Uterus (tissue), 4 donors: ENCODE measurements at places on chromosomes 2 and 18. TPM values are rescaled to one million over a fixed set of nuclear protein-coding genes. Genes with fewer than 3 reads are reported as not detected.

- no peak for DNase-seq
Measured at GRCh38 chr18:12540751-12541150, 117.2 kb downstream of the SPIRE1 start.

- DNase-seq = no peak
Measured at GRCh38 chr2:65999796-66000195, 435.1 kb upstream of the MEIS1 start.

DNA sequence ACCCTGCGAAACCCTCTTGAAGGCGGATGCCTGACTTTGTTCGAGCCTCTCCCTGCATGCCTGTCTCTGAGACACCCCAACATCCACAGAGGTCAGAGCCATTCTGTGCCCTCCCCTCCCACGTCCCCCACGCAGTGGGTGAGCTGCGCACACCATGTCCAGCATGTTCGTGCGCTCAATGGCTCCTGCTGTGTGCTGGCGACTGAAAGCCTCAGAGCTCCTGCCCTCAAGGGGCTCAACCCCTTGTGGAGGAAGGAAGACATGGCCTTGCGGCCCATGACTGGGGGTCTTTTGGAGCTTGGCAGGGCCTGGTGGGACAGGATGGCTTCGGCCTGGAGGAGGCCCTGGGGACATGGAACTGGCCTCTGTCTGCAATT lies 45.7 kb downstream of the ANKMY1 start:
- no peak for DNase-seq

- no peak for DNase-seq
Measured at GRCh38 chr2:12612671-12613070, 104.1 kb upstream of the TRIB2 start.

- no peak for DNase-seq
Measured at GRCh38 chr2:42638080-42638784, 69.8 kb downstream of the MTA3 start.

GRCh38 chr2:230305416-230306275 lies 21.3 kb upstream of the SP140L start:
- DNase-seq = no peak

DNA sequence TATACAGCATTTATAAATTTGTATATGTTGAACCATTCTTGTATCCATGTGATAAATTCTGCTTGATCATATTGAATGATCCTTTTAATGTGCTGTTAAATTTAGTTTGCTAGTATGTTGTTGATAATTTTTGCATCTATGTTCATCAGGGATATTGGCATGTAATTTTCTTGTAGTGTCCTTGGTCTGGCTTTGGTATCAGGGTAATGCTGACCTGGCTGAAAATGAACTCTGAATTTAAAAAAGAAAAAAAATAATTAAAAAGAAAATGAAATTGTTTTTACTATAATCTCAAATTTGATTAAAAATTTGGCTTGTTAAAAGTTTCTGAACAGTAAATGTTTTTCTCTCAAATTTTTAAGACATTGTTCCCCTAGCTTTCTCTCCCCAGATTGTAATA lies 46.3 kb downstream of the RAD51AP2 start:
- DNase-seq = no peak

- DNase-seq = no peak
Measured at GRCh38 chr18:76232779-76233178, 262.3 kb downstream of the ZNF516 start.

DNA sequence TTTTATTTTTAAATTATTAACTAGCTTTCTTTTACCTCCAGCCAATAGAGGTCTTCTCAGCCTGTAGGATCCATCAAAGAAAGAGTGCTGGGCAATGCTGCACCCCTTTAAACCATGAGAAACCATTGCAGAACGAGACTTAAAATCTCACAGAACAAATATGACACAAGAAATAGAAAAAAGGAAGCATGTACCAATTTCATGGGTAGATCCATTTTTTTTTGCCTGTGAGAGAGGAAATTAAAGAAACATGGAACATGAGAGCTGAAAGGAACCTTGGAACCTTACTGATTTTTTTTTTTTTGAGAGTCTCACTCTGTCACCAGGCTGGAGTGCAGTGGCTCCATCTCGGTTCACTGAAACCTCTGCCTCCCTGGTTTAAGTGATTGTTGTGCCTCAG lies 14.0 kb downstream of the HRH4 start:
- no peak for DNase-seq

GRCh38 chr18:77101410-77102258 lies 30.9 kb downstream of the MBP start:
- peak; percentile 86 for DNase-seq

- DNase-seq = no peak
Measured at GRCh38 chr2:181972431-181973170, 13.1 kb upstream of the PPP1R1C start.

DNA sequence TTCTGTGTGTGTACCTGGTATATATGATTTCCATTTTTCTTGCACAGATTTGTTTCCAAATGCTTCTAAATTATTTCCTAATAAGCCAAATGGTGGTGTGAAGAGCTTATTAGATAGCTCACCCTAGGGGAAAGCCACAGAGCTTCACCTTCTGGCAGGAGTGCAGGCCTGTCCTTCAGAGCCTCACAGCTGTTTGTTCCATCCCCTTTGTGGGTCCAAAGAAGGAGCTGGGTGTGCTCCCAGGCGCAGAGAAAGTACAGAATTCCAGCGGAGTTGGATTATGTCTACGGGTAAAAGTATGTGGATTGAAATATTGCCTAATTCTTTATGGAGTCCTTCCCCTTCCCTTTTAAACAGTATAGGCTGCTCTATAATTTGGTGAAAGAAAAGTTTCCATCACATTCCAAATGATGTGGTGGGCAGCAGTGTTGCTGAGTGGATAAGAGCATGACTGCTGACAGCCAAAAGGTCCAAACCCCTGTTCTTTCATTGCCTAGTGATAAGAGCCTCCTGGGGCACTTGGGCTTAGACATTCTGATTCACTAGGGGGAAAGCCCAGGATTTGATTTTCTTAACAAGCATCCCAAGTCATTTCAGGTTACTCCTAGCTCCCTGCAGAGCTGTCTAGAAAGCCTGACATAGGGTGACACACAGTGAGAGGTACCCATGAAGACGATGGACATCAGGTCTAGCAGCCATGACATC lies 86.6 kb downstream of the WDSUB1 start:
- DNase-seq = no peak

The MARCHF4 gene
- total RNA-seq = not detected

The KCNE4 gene
- 9.8 TPM for total RNA-seq

The ZSWIM2 gene
- total RNA-seq = not detected

The GPR55 gene
- not detected for total RNA-seq

The FOXD4L1 gene
- total RNA-seq = not detected

The HOXD13 gene
- not detected for total RNA-seq
